Activated CD4-positive, alpha-beta memory T cell treated with anti-CD3 and anti-CD28 coated beads for 36 hours (primary cell): ENCODE measurements at places on chromosomes 5 and 9.

DNA sequence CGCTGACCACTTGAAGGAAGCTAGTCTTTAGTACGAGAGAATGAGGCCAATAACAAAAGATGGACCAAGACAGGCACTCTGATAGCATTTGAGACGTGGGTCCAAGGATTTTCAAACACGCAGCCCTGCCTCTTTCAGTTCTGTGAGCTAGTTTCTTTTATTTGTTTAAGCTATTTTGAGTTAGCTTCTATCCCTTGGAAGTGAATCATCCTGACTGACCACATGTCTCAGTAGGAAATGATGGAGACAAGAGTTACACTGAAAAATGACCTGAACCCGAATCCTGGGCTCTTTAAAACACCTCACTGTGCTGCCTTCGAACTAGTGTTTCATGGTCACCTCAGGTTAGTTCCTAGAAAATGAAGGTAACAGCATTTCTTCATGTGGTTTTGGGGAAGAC lies 9.9 kb downstream of the TEK start:
- no peak for DNase-seq

DNA sequence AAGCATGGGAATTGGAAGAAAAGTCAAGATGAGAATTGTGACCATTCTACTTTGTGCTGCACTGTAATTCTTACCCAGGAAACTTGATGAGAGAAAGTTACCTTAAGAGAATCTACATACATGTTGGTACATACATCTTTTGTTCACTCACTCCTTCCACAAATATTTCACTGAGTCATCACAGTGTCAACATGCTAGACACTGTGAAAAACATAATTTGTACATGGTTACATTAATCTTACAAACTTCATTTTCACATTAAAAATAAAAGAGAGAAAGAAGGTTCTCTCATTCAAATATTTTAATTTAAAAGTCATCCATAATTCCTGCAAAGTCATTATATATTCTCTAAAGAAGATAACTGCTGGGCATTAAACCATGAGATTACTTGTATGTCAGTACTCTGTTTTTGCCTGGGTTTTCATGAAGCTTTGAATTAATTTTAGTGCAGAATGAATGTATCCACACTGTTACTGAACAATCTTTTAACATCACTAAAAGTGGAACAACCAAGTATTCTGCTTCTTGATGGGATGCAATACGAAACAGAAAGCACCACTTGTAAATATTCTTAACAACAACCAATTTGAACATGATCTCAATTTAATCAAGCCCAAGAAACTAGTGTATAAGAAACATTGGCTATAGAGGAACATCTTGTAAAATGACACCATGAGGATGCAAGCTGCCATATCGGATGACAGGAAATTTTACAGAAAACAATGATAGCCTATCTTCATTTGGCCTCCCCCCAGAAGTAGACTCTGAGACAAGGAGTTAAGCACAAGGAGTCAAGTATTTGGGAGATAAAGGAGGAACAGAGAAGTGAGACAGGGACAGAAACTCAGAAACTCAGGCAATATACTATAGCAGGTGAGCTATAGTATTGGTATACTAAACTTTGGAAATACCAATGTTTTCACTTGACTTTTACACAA lies 28.4 kb downstream of the ERP44 start:
- no peak for DNase-seq

- DNase-seq = no peak
These were observed 217.3 kb downstream of the ARL15 start for GRCh38 chr5:54093081-54093492.

GRCh38 chr9:101485924-101486692 lies 47.5 kb upstream of the RNF20 start:
- DNase-seq = no peak

GRCh38 chr9:96515621-96516470 lies 65.9 kb downstream of the HABP4 start:
- no peak for DNase-seq

DNA sequence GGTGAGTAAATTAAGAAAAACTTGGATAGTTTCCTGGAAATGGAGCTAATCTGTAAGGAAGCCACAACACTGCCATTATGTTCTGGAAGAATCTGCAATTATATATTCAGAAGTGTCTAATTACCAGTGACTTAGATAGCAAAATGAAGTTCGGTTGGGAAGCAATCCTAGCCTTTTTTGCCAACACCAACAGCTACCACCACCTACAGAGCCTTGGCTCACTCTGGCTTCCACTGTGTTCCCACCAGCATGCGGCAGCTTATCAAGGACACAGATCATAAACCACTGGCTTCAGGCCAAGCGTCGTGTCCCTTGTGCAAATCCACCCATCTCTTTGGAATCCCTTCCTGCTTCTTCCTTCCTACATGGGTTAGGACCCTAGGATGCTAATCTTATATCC lies 118.0 kb upstream of the PCA3 start:
- no peak for DNase-seq

DNA sequence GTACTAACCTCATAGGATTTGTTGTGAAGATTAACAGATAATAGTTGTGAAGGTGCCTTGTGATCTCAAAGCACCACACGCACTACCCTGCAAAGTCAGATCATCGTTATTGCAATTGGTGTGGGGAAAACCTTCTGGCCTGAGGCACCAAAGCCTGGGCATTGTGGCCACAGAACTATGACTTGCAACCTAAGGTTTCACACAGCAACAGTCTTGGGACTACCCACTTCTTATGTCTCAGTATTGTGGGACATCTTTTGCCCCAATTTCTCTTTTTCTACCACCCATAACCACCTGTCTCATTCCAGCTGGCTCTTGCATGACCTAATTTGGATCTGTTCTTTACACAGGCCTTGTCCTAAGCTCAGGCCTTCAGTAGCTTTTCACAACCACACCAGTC lies 247.8 kb upstream of the NR4A3 start:
- no peak for DNase-seq
